ENCODE measurements at places on chromosomes 11 and 22. TPM values are rescaled to one million over a fixed set of nuclear protein-coding genes. Genes with fewer than 3 reads are reported as not detected.

The C11orf65 gene
- 0.33 TPM for total RNA-seq

The TTC38 gene
- 28.4 TPM for total RNA-seq

The MYO18B gene
- total RNA-seq: 0.50 TPM

The RGL4 gene
- total RNA-seq: 0.11 TPM

The RNASEH2C gene
- total RNA-seq: 137 TPM

The TMPRSS5 gene
- 0.40 TPM for total RNA-seq

The TSPAN32 gene
- total RNA-seq: 1.2 TPM

GRCh38 chr11:132704781-132705375 lies 827.4 kb downstream of the OPCML start:
- no peaks in the 10 kb centered on the region for H3K36me3 ChIP-seq
- no peaks in the 10 kb centered on the region for H3K27me3 ChIP-seq
- no peak for DNase-seq
- no peaks in the 10 kb centered on the region for H3K4me1 ChIP-seq
- H3K27ac ChIP-seq: no peak overlapping the region
- no peak overlapping the region for H3K4me3 ChIP-seq

DNA sequence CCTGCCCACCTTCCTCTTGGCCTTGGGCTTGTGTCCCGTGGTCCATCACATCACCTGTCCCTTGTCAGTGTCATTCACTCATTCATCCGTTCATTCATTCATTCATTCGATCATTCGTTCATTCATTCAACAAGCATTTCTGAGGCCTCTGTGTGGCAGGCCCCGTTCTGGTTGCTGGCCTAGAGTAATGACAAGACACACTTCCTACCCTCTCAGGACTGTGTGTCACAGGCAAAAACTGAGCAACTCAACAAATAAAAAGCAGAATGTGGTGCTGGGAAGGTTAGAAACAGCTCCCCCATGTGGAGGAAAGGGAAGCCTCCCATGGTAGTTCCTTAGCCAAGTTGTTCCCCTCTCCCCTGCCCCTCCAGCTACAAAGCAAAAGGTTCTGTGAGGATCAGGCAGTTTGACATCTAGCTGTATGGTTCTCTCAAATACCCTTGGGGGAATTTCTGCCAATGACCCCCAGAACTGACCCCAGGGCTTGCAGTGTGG lies 1.6 kb upstream of the OMP start:
- no peaks in the 10 kb centered on the region for H3K4me1 ChIP-seq
- H3K27me3 ChIP-seq: no peaks in the 10 kb centered on the region
- no peak for DNase-seq
- peaks cover 6% of the 10 kb centered on the region for H3K36me3 ChIP-seq

DNA sequence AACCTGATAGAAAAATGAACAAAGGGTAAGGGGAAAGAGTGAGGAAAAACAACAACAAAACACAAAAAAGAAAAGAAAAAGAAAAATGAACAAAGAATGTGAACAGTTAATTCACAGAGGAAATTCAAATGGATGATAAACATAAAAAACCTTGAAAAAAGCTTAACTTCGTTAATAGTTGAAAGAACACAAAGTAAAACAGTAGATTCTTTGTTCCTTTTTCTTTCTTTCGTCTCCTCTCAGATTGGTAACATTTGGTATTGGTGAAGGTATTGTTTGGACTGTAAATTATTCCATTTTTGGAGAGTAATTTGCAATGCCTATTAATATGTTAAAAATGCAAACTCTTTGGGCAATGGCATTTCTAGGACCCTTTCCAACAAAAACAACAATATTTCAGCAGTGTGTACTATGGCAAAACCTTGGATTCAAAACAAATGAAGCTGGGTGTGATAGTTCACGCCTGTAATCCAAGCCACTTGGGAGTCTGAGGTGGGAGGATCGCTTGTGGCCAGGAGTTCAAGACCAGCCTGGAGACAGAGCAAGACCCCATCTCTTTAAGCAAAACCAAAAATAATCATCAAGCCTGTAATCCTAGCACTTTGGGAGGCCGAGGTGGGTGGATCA lies 3.3 kb upstream of the BACE1 start:
- no peak overlapping the region for H3K27ac ChIP-seq
- no peak overlapping the region for H3K4me3 ChIP-seq
- peaks cover 22% of the 10 kb centered on the region for H3K4me1 ChIP-seq
- DNase-seq: no peak
- no peaks in the 10 kb centered on the region for H3K27me3 ChIP-seq

DNA sequence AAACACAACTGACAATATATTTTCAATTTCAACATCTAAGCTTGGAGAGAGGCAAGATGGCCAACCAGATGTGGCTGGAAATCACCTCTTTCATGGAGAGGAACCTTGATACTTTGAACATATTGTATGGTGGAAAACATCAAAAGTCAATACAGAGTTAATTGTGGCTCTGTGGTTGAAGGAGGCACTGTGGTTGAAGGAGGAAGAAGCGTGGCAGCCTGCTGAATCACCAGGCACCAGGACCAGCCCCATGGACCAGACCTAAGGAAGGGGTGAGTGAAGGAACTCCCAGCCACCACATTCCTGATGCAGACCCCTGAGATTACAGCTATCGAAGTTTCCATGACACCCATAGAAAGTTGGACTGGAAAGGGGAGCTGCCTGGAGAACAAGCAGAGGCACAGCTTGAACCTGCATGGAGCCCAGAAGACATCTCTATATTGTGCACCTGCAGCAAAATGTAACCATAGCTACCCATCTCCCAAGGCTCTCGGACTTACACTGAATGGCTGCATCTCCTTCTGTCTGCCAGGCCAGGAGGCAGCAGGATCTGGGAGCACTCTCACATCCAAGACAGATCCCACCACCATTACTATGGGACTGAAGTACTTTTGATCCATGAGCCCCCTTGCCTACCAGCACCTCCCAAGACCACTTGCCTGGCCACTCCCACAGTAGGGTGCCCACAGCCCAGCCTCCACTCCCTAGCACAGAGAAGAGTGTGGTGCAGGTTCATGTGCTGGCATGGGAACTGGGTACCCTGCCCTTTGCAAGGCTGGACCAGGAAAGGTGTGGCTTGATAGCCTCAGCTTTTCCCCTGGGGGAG lies 79.8 kb upstream of the SC5D start:
- H3K27me3 ChIP-seq: no peaks in the 10 kb centered on the region
- no peaks in the 10 kb centered on the region for H3K4me1 ChIP-seq
- H3K36me3 ChIP-seq: no peaks in the 10 kb centered on the region
- no peak overlapping the region for H3K27ac ChIP-seq
- H3K4me3 ChIP-seq: no peak overlapping the region

DNA sequence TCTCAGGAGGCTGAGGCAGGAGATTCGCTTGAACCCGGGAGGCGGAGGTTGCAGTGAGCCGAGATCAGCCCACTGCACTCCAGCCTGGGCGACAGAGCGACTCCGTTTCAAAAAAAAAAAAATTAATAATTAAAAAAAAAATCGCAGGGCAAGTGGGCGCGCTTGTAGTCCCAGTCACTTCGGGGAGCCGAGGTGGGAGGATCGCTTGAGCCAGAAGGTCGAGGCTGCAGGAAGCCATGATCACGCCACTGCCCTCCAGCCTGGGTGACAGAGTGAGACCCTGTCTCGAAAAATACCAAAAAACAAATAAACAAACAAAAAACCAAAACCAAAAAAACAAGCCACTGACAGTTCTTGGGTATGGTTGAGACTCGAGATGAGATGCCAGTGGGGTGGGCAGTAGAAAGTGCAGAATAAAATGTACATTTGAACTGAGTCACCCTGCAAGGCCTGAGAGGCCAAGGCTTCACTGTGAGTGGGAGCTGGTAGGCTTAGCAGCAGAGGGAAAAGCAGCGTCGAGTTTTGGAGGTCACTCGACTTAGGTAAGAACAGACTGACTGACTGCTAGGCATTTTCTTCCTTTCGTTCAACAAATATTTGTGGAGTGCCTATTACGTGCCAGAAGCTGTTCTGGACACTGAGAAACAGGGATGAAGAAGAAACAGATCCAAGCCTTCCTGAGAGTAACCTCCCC lies 635 bp upstream of the LDHA start:
- H3K27ac ChIP-seq: peak overlapping the region; percentile 92
- DNase-seq: no peak
- H3K4me3 ChIP-seq: peak overlapping the region; percentile 86
- H3K36me3 ChIP-seq: peaks cover 21% of the 10 kb centered on the region

- no peak overlapping the region for H3K27ac ChIP-seq
- no peaks in the 10 kb centered on the region for H3K4me1 ChIP-seq
- no peaks in the 10 kb centered on the region for H3K27me3 ChIP-seq
- H3K36me3 ChIP-seq: no peaks in the 10 kb centered on the region
- DNase-seq: no peak
Measured at GRCh38 chr11:19480540-19480939, 232.1 kb upstream of the NAV2 start.

DNA sequence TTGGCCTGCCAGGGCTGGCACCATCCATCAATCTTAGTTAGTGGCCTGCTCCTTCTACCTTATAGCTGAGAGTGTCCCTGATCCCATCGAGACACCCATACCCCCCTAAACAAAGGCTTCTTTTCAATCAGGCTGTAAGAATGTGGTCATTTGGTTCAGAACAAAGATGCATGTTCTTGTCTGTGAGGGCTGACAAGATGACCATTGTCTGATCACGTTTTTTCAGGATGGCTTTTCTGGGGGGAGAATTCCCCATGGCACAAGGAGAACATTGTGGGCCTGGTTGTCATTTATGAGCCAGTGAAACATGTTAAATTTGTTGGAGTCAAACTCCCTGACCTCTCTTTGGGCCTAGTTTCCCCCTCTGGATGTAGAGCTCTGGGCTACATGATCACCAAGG lies 160.4 kb downstream of the INSC start:
- no peaks in the 10 kb centered on the region for H3K27me3 ChIP-seq
- H3K36me3 ChIP-seq: no peaks in the 10 kb centered on the region
- no peaks in the 10 kb centered on the region for H3K4me1 ChIP-seq
- no peak overlapping the region for H3K27ac ChIP-seq
- no peak overlapping the region for H3K4me3 ChIP-seq

GRCh38 chr11:62103986-62104385 lies 19.8 kb upstream of the INCENP start:
- no peak overlapping the region for H3K4me3 ChIP-seq
- DNase-seq: no peak
- no peaks in the 10 kb centered on the region for H3K36me3 ChIP-seq
- peak overlapping the region; percentile 61 for H3K27ac ChIP-seq
- H3K4me1 ChIP-seq: peaks cover 21% of the 10 kb centered on the region

DNA sequence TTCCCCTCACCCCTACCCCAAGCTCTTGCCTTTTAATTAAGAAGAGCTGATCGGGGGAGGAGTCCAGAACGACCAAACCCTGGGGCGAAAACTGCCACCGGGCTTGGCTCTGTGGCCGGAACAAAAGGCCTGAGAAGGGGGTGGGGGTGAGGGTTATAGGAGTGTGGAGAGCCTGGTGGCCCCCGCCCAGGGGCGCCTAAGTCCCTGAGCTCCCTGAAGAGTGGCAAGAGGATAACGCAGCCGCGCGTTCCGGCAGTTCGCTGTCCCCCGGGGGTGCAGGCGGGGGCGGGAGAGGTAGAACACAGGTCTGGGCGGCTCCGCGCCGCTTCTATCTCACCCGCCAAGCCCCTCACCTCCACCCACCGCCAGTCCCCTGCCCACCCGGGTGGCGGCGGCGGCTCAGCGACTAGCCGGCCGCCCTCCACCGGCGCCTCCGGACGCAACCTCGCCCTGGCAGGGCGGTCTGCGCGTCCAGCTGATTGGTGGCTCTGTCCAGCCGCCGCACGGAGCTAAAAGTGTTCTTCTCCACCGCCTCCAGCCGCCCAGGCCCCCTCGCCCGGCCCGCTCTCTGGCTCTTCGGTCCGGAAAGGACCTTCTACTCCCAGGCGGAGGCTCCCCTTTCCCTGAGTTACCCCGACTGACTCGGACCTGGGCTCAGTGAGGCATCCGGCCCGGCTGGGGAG lies 18.7 kb upstream of the BDNF start:
- H3K4me3 ChIP-seq: peak overlapping the region; percentile 50
- no peaks in the 10 kb centered on the region for H3K36me3 ChIP-seq
- peaks cover 45% of the 10 kb centered on the region for H3K4me1 ChIP-seq
- H3K27ac ChIP-seq: no peak overlapping the region
- H3K27me3 ChIP-seq: peaks cover 96% of the 10 kb centered on the region

GRCh38 chr11:83088965-83089364 lies 17.3 kb upstream of the RAB30 start:
- H3K4me3 ChIP-seq: no peak overlapping the region
- peaks cover 17% of the 10 kb centered on the region for H3K4me1 ChIP-seq
- H3K27me3 ChIP-seq: no peaks in the 10 kb centered on the region

DNA sequence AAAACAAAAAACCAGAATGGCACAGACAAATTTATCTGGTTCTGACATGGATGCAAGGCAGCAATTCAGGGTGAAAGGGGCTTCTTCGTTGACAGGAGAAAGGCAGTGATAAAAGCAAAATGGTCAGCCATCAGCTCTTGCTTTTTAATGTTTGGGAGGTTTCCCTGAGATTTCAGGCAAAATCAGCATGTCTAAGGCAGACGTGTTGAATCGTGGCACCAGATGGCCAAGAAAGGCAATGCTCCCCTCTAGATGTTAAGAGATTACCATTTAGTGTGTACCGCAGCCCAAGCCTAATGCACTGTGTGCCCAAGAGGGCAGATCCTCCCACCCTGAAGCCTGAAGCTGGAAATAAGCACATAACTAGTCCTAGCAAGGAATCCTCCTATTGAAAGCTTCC lies 88.8 kb upstream of the GALNT18 start:
- H3K27me3 ChIP-seq: no peaks in the 10 kb centered on the region
- no peak for DNase-seq
- no peak overlapping the region for H3K27ac ChIP-seq
- H3K4me1 ChIP-seq: no peaks in the 10 kb centered on the region
- H3K4me3 ChIP-seq: no peak overlapping the region

- no peak for DNase-seq
- peaks cover 39% of the 10 kb centered on the region for H3K36me3 ChIP-seq
- no peaks in the 10 kb centered on the region for H3K27me3 ChIP-seq
- no peak overlapping the region for H3K27ac ChIP-seq
- H3K4me3 ChIP-seq: no peak overlapping the region
Measured at GRCh38 chr22:37775785-37776638, 31.7 kb upstream of the GCAT start.

DNA sequence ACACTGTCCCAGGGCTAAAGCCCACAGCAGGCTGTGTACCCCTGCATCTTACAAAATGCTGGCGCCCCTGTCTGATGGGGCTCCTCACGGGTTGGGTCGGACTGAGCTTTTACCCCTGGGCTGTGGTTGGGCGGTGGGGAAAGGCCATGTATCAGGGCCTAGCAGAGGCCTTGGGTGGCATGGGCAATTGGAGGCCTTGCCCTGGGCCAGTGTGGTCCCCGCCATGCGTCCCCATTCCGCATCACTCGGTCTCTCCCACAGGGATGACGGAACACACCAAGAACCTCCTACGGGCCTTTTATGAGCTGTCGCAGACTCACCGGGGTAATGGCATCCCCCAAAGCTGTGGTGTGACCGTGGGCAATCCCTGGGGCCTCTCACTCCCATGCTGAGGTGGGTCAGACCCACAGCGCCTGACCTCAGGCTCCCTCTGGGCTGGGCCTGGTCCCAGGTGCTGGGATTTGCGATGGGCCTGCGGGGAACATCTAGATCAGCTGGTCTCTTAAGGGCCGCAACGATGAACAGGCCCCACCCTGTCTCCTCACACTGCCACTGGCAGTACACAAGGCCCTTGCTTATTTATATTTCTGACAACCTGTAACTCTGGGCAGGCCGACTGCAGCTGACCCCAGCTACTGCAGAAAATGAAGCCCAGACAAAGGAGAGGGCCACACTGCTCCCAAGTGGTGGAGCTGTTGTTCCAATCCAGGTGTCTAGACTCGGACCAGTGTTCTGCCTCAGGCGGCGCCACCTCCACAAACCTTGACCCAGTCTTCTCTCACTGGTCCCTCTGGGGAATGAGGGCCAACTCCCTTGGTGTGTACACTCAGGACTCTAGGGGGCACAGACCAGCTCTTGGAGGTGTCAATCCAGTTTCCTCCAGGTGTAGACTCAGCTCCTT lies 12.3 kb downstream of the SLC16A8 start:
- peaks cover 26% of the 10 kb centered on the region for H3K4me1 ChIP-seq
- no peak overlapping the region for H3K4me3 ChIP-seq
- no peak overlapping the region for H3K27ac ChIP-seq
- DNase-seq: no peak

GRCh38 chr22:46687048-46687444 lies 51.0 kb downstream of the CERK start:
- H3K4me3 ChIP-seq: no peak overlapping the region
- no peaks in the 10 kb centered on the region for H3K27me3 ChIP-seq
- peaks cover 58% of the 10 kb centered on the region for H3K36me3 ChIP-seq

All from esophagus muscularis mucosa (tissue), 4 donors.